ENCODE measurements at places on chromosomes 11 and 22.

DNA sequence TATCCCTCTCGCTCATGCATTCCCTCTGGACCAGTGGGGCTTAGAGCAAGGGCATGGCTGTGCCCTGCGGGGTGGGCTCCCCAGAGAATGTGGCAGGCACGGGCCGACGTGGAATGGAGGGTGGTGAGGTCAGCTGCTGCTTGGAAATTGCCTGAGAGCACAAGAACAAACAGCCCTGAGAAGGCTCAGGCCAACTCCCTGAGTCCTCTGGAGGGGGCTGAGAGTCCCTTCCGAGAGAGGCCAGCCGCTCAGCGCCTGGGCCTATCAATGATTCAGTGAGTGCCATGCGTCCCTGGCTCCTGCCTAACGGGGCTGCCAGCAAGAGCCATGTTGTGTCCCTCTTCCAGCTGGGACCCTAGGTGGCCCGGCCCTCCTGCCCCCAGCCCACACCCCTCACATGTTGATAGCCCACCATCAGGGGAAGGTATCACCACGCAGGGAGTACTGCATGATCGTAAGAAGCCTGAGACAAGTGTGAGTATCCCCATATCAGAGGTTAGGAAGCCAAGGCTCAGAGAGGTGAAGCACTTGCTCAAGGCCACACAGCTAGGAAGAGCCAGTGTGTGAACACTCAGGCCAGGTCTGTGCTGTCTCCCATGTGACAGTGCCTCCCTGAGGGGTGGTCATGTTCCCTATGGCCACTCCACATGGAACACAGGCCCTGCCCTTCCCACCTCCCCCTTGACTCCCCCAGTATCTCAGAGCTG is 55.8 kb downstream of the NECTIN1 start:
- no peak for DNase-seq

DNA sequence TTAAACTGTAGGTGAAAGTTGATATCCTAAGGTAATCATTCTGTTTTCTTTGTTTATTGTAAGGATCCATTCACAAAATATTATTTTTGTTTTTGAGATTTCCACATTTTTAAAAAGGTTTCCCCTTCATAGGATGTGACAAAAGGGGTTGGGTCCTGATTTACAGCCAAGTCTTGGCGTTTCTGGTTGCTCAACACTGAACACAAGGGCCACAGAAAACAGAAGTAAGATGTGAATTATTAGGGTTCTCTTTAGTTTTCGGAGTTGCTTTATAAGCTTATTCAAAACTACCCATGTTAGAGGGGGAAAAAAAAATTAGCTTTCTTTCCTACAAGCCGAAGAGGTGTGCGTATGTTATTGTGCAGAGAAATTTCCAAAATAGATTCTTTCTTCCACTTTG is 30.0 kb upstream of the FLI1 start:
- DNase-seq = no peak

- DNase-seq = peak; percentile 44
Measured at GRCh38 chr11:127345819-127346459, 345.4 kb upstream of the KIRREL3 start.

- no peak for DNase-seq
Measured at GRCh38 chr11:6674862-6675261, 8.3 kb downstream of the MRPL17 start.

DNA sequence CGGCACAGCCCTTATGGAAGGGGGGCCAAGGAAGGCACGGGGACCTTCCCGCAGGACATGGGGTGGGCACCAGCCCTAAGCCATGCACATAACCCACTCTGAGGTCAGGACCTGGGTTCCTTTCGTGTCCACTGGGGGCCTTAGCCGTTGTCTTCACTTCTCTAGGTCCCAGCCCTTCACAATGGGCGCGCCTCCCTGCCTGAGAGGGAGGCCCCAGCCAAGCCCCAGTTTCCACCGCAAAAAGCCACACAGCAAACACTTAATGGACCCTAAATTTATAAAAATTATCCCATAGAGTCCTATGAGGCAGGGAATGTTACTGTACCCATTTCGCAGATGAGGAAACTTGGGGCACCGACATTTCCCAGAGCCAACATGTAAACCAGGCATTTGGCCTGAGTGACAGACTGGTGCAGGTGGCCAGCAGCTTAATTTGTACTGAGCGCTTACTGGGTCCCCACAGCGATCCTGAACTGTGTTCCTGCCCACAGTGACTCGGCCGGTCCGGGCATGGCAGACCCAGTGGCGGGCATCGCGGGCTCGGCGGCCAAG is 1.2 kb downstream of the GAS2L1 start:
- no peak for DNase-seq

DNA sequence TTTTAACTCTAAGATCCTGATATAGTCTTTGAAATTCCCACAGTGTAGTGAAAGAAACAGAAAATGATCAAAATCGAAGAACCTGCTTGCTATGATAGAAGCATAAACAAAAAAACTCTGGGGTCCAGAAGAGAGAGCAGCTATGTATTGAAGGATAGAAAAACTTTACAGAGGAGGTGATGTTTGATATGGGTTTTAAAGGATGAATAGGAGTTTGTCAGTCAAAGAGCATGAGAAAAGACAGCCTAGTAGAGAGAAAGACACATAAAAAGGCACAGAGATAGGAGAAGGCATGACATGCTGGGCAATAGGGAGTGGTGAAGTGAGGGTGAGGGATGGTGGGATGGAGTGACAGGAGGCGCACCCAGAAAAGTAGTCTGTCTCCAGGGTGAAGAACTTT is 168.0 kb downstream of the INSC start:
- no peak for DNase-seq

DNA sequence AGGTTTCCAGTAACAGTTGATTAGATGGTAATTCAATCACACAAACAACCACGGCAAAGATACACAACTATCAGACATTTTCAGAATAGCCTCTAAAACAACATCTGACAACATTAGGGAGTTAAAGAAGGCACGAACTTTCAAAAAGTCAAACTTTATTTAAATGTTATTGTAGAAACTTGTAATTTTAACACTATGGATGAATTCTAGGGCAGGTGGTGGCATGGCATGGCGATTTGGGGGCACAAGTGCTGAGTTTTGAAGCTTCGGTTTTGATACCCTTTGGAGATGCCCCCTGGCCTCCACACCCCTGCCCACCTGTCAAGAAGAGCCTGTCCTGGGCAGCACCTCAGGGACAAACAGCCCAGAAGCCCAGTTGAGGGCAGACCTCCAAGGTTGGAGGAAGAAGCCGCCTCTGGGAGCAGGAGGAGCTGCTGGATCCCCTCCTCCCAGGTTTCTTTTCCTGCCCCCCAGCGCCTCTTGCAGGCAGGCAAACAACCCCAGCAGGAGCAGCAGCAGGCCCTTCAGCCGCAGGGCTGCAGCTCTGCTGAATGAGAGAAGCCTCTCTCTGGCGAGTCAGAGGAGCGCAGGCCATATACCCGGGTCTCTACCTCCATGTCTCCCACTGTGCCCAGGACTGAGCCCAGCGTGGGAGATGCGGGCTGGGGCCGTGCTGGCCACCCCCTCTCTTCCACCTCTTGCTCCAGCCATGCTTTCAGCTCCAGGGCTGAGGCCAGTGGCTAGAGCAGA is 102.1 kb upstream of the IGLL5 start:
- DNase-seq = no peak

GRCh38 chr11:12149672-12150225 is 39.4 kb downstream of the MICAL2 start:
- no peak for DNase-seq

- DNase-seq = no peak
Measured at GRCh38 chr11:116229236-116229970, 543.4 kb downstream of the BUD13 start.

DNA sequence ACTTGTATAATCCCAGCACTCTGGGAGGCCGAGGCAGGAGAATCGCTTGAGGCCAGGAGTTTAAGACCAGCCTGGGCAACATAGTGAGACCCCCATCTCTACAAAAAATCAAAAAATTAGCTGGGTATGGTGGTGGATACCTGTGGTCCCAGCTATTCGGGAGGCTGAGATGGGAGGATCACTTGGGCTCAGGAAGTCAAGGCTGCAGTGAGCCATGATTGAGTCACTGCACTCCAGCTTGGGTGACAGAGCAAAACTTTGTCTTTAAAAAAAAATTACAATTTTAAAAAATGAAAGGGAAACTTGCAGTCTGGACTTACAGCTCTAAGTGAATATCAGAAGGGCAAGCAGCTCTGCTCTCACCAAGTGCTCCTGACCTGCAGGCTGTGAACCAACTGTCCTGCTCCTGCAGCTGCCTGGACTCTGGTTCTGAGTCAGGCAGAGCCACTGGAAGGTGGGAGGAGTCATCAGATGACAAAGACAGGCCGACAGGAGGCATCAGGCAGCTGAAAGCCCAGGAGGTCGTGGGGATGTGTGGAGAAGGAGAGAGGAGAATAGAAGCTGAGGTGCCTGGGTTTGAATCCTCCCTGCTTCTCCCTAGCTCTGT is 9.6 kb downstream of the SMTNL1 start:
- DNase-seq = peak; percentile 65

DNA sequence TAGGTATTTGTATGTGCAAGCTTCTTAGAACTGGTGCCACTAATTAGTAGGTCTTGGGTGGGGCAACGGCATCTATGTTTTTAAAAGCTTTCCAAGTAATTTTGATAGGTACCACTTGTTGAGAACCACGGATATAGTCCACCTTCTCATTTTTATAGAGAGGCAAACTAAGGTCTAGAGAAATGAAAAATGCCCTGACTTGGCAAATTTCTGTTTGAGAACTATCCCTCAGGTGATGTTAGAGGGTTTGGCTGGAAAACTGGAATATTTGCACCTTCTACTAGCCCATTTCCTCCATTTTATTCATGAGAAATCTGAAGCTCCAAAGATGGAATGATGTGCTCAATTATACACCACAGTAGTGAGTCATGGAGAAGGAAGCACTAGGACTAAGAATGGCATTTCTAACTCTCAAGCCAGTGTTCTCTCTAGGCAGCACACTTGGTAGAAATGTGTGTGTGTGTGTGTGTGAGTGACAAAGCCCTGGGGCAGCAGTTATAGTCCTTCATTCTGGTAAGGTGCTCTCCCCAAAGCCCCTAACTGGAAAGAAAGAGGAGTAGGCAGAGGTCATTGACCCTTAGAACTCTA is 1.8 kb upstream of the TMEM86A start:
- peak; percentile 71 for DNase-seq

- DNase-seq = no peak
Measured at GRCh38 chr22:24765166-24765565, 9.4 kb downstream of the PIWIL3 start.

DNA sequence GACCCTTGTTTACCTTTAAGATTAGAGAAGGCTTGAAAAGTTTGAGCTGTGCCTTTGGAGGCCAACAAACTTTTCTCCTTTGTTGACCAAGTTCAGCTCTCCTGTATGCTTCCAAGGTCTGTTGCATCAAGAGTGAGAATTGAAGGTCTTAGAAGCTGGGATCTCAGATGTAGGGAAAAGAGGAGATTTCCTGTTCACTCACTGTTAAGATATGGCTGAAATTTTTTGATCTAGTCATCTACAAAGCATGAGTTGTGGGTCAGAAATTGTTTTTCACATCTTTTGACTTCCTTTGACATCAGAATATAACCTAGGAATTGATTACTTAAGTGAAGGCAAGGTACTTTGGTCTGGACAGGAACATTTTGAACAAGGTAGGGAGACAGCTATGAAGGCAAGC is 12.1 kb downstream of the OR51B4 start:
- DNase-seq = peak; percentile 59

DNA sequence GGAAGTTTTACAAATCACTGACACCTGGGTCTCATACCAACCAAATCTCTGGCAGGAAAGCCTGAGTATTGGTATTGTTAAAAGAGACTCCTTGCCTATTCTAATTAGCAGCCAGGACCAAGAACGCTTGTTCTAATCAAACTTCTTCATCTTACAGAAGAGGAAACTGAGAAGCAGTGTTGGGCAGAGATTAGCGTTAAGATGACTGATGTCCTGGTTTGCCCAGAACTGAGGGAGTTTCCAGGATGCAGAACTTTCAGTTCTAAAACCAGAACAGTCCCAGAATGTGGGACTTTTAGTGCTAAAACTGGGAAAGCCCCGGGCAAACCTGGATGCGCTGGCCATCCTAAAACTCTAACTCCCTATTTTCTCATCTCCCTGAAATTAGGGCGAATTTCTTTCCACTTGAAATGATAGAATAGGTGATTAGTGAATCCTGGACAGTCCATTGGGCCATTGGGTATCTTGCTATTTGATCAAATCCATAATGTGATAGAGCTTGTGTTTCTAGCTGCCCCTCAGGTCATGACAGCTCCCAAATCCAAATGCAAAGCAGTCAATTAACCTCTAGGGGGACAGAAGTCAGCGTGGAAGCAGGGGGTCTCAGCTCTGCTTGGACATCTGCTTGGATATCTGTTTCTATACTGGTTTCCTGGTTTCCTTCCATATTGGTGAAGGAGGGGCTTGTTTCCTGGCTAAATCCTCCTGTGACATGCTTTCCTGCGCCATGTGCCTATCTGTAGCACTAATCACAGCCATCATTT is 16.0 kb upstream of the TMPRSS13 start:
- DNase-seq = no peak

- DNase-seq = no peak
Measured at GRCh38 chr22:39292031-39292462, 27.4 kb downstream of the RPL3 start.

DNA sequence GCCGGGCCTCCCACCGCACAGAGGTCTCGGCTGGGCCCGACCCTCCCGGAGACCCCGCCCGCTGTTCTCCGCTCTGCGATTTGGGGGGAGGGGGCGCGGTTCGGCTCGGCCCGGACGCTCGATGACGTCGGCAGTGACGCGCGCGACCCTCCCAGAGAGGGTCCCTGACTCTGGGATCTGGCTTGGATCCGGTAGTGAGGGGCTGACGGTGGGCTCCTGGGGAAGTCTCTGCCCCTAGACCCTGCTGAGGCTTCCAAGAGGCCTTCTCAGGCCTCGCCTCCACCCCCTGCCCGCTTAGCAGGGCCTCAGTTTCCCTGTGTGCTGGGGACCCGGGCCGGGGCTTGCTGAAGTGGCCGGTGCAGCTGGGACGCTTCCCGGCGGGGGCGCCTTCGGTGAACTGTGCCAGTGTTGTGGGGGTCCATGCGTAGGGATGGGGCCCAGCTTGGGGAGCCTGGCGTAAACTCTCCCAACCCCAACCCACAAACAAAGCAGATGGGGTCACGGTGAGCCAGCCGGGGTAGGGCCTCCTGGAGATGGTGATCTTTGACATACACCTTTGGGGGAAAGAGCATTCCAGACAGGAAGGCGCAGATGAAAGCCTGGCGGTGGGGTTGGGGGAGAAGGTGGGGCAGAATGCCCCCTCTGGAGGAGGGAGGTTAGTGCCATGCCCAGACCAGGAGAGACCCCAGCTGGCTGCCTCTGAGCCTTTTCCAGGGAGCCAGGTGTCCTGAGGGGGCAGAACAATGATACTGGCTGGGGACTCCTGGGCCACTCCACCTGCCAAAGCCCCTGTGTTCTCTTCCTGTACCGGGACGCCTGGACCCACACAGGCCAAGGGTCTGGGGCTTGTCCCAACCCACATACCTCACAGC is 1.0 kb downstream of the B4GALNT4 start:
- DNase-seq = no peak

DNA sequence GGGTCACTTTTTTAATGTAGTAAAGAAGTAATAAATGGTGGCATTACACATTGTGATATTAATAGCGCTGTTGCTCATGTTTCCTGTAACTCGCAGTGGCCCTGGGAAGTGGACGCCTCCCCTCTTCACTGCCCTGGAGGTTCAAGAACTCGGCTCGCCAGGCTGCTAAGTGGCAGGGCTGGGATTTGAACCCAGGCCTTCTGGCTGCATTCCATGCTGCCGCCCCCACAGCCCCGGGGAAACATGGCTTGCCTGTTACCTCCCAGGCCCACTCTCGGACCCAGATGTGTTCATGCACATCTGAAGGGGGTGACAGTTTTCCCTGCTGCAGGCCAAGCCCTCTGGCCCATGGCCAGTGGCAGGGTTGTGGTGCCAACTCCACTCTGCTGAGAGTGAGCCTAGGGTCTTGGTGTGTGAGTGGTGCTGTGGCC is 25.0 kb upstream of the MGAT3 start:
- DNase-seq = peak; percentile 81

GRCh38 chr22:21947040-21948014 is 5.3 kb downstream of the PPM1F start:
- peak; percentile 74 for DNase-seq

- no peak for DNase-seq
Measured at GRCh38 chr22:22369964-22370270, 125.3 kb downstream of the VPREB1 start.

All from EH (cell line).